ENCODE measurements at places on chromosomes 5 and 9.
A peak's percentile ranks its signal among the peaks of the same experiment; 100 is the strongest.

- DNase-seq, result no peak
These were observed 55.4 kb downstream of the ADGRV1 start for GRCh38 chr5:90613918-90614504.

DNA sequence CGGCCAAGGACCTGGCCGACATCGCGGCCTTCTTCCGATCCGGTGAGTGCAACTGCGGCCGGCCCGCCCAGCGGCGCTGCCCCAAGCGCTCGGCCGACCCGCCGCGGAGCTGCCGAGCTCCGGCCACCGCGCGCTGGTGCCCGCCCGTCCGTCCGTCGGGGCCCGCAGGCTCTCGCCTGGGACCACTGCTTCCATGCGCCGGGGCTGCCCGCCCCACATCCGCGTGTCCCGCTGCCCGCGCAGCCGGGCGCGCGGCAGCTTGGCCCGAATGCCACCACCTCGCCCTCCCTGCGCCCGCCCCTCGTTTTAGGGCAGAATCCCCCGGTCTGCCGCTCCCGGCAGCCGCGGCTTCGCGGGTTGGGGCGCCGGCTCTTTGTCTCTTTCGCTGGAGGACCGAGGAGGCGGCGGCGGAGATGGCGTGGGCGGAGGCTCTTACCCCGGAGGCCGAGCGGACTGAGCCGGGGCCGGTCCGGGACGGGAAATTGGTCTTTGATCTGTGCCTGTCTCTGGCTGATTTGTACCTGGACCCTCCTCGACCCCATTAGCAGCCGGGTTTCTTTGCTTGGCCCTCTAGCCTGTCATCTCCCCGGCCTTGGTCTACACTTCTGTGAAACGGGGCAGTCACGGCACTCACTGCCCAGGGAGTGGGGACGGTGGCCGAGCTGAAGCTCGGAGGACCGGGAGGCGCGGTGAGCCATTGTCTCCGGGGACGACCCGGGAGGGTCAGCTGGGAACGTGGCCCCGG lies 871 bp downstream of the TRIO start:
- DNase-seq, result peak; percentile 39

DNA sequence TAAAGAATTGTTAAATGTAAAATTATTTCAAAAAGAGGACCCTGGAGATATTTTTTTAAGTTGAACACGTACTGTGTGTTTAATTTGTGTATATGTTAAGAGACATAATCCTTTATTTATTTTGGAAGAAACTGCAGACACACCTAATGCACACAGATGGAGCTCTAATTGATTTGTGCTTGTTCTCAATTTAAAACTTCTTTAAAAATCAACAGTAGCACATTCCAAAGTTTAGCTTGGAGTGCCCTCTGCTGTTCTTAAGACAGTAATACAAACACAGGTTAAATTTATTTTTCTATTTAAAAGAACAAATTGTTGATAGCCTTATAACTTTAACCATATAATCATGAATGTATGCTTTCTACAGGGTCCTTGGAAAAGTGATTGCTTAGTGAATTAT lies 277.6 kb upstream of the ADAMTS16 start:
- DNase-seq, result peak; percentile 61

GRCh38 chr5:16906255-16906654 lies 29.8 kb downstream of the MYO10 start:
- no peak for DNase-seq

GRCh38 chr5:167918813-167919483 lies 372.5 kb upstream of the WWC1 start:
- no peak for DNase-seq

DNA sequence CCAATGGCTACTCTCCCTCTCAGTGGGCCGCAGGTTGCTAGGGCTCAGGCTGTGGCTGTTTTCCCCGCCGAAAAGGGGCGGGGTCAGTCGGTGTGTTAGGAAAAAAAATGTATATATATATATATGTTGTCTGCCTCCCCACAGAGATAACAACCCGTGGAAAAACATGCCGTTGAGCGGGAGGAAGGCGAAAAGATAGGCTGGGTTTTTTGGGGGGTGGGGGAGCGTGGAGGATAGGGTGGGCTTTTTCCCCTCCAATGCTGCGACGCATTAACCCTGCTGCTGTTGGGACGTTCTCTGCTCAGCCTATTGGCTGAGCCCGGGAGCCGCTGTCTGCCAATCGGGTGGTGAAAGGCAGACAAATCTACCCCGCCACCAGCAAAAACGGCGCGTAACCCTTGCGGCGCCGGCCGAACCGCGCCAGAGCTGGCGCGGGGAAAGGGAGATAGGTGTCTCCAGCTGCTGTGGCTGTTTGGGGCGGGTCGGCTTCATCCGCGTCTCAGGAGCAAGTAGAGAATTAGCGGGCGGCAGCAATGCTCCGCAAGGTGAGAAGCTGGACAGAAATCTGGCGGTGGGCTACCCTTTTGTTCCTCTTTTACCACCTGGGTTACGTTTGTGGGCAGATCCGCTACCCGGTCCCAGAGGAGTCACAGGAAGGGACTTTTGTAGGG lies at the start of gene PCDHGC4:
PCDHGC4 (plus strand) TSS at position 390 of the 671 bp plus-strand sequence; CDS start at position 534, 144 bp downstream.
- DNase-seq, result peak; percentile 66

GRCh38 chr9:4780651-4781050 lies 12.1 kb upstream of the RCL1 start:
- no peak for DNase-seq

DNA sequence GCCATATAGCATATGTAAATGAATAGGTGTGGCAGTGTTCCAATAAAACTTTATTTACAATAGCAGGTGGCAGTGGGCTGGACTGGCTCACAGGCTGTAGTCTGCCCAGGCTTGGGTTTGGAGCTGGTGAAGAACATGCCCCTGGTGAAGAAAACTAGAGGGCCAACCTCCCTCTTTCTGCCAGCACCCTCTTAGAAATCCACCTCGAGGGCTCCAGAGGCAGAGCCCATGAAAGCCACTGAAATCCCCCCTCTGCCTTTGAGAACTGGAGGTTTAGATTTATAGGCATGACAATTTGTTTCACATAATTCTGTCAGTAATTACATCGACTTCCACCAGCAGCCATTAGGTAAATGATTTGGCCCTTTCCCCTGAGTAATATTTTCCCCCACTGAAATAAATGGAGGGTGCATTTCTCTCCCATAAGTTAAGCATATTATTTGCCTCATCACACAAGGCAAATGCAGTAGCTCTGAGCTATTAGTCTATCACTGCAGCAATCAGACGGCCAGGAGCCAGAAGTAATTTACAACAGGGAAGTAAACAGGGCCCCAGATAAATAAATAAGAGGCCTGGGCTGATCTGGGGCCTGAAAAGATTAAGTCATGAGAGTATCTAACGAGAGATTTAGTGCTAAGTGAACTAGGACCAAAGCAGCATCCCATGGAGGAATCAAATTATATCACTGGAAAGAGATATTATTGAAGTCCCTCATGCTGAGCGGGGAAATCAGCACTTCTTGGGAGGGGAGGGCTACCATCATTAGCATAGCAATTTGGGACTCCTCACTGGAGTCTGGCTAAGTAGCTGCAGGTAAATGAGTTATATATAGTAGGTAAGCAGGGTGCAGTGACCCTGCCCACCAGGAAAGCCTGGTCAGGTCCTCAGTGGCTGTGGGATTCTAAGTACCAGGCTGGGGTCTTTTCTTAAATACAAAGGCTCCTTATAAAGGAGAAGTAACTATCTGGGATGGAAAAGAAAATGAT lies 123.9 kb downstream of the SLIT3 start:
- peak; percentile 21 for DNase-seq

- peak; percentile 35 for DNase-seq
These were observed 359.6 kb upstream of the SLC24A2 start for GRCh38 chr9:20148416-20148815.

- DNase-seq, result no peak
These were observed 9.1 kb upstream of the DAB2 start for GRCh38 chr5:39433848-39434247.

DNA sequence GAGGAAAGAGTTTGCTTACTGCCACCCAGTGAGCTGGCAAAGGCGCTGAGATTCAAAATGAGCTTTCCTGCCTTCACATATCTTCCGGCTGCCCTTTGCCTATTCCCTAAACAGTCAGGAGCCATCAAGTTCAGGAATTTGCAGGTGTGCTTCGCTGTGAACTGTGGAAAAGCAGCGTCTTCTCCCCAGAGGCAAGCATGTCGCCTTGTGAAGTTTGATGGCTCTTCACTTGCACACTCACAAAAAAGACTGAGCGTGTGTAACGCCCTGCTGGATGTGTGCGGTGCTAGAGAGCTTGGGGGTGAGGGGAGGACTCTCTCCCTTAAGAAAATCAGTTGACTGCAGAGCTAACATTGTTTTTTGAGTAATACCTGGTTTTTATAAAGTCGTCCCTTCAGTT lies 288.7 kb downstream of the DOCK8 start:
- DNase-seq, result peak; percentile 37

- no peak for DNase-seq
These were observed 138.8 kb downstream of the LRRC70 start for GRCh38 chr5:62717301-62717933.

Measured in NCI-H82 (cell line).